ENCODE measurements at places on chromosomes 3 and 15.

DNA sequence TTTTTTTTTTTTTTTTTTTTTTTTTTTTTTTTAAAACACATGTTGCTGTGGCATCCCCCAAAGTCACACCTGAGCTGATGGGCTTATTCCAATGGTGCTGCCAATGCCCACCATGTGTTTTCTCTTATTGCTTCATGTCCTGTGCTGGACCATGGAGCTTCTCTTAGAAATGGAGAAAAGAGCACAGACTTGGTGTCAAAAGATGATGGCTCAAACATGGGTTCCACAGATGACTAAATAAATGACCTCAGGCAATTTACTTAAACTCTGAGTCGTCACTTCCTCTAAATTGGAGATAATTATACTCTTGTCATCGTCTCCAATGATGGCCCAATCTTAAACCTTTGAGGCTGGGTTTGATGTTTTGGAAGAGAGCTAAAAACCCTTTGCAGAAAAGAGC lies 28.1 kb downstream of the CHST2 start:
- DNase-seq: no peak

GRCh38 chr3:189766416-189766815 lies 135.2 kb downstream of the TP63 start:
- no peak for DNase-seq

DNA sequence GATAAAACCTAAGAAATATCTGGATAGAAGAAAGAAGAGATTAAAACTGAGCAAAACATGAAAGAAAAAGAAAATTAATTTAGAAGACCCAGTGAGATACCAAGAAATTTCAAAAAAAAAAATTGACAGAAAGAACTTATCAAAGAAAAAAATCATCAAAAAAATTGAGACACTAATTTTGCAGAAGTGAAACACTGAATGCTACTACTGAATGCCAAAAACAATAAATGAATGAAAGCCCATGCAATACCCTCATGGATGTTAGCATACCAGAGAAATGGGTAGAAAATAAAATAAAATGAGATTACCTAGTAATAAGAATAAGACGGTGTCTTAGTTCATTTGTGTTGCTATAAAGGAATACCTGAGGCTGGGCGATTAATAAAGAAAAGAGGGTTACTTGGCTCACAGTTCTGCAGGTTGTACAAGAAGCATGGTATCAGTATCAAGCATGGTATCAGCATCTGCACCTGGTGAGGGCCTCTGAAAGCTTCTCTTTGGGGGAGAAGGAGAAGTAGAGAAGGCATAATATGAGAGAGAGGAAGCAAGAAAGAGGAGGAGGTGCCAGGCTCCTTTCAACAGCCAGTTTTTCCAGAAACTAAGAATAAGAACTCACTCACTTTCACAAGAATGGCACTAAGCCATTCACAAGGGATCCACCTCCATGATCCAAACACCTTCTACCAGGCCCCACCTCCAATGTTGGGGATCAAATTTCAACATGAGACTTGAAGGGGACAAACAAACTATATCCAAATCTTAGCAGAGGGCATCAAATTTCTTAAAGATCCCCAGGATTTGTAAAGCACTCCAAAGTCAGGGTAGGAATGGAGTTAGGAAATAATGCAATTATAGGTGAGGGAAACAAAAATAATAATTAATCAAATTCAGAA lies 73.2 kb downstream of the BTLA start:
- no peak for DNase-seq

DNA sequence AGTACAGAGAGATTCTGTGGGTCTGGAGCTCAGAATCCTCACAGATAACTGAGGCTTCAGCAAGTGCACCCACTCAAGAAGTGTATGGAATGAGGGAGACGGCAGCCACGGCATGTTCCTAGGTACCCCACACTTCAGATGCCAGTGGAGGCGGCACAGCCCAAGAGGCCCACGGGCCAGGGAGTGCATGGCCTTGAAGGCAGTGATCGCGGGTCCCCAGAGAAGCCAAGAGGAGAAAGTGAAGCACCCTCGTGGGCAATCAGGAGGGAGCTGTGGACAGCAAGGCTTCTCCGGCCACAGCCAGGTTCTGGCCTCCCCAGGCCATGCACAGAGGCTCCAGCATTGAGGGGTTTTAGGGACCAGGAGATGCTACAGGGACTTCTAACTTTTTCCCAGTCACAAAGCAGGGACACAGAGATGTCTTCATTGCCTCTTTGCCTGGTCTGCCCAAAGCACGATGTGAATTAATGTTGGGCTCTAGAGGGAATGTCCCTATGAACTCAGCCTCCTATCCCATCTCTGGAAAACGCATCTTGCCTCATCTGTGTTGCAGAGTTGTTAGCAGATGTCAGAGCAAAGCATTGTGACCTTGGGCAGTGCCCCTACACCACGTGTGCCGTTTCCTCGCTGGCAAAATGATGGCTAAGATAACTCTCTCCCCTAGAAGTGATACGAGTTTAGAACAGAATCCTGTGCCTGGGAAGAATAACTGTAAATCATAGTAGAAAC lies 2.6 kb upstream of the MAP6D1 start:
- no peak for DNase-seq

GRCh38 chr15:28933710-28934445 lies 48.1 kb downstream of the APBA2 start:
- no peak for DNase-seq

- DNase-seq: no peak
These were observed 37.0 kb upstream of the CGNL1 start for GRCh38 chr15:57339321-57339720.

GRCh38 chr3:188689101-188689574 lies 482.6 kb upstream of the TPRG1 start:
- no peak for DNase-seq

DNA sequence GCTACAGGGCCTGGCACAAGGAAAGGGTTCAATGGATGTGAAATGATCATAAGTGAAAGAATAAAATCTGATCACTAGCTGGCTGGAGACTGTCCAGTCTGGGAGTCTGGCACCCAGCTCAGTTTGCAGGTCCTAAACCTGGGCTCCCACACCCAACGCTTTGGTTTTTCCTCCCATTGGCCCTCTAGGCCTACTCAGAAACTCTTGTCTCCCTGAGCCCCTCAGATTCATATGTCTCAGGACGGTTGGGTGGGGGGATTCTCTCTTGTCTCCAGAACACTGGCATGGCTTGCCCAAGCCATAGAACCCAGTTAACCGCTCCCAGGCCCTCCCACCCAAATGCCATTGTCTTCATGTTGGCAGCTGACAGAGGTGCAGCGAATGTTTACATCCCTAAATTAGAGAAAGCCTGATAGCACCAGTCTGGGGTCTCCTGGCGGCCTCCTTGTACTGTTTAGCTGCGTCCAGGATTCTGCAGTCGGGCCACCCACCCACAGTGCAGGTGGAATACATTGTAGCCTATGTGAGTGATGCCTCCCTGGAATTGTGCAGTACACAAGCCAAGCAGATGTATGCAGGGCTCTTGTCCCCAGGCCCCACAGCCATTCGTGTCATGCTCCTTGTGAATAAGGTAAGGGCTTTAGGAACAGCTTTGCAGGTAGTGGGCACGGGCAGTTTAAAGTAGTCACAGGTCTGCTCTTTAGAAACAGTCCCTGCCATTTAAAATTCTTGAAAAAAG lies 266.3 kb downstream of the XXYLT1 start:
- no peak for DNase-seq

- DNase-seq: no peak
These were observed 22.6 kb upstream of the TNFAIP8L3 start for GRCh38 chr15:51117270-51117669.

- no peak for DNase-seq
These were observed 30.9 kb downstream of the PIAS1 start for GRCh38 chr15:68085052-68085451.

GRCh38 chr3:106013971-106014370 lies 145.2 kb upstream of the CBLB start:
- DNase-seq: no peak

DNA sequence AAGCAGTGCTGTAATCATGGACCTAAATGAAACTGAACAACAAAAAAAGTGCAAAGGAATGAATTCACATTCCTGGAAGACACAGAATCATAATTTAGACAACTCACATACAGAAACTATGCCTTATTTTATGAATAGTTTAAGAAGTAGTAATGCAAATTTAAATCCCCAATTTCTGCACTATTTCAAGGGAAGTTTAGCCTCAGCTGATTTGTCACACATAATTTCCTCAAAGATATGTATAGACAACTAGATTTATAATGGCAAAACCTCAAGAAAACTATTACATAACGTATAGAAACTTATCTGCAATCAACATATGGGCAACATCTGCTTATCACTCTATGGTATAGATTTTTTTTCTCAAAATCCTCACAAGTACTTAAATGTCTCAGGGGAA lies 7.8 kb upstream of the PTX3 start:
- DNase-seq: no peak

- no peak for DNase-seq
These were observed 474.6 kb upstream of the TPRG1 start for GRCh38 chr3:188697127-188697526.

DNA sequence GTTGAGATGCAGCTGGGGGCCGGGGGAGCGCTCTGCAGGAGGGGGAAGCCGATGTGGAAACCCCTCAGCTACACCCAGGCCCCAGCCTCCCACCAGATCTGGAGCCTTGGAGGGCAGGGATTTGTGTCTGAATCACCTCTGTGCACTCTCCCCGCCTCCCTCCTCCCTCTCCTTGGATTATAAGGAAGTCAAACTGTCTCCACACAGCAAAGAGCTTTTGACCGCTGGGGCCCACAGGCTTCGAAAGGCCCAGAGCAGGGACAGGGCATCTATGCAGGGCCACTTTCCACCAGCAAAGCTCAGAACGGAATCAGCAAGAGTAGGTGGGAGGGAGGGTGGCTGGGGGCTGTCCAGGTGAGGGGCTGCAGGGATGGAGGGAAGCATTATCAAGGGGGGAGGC lies 68.9 kb downstream of the IQSEC1 start:
- DNase-seq: no peak

DNA sequence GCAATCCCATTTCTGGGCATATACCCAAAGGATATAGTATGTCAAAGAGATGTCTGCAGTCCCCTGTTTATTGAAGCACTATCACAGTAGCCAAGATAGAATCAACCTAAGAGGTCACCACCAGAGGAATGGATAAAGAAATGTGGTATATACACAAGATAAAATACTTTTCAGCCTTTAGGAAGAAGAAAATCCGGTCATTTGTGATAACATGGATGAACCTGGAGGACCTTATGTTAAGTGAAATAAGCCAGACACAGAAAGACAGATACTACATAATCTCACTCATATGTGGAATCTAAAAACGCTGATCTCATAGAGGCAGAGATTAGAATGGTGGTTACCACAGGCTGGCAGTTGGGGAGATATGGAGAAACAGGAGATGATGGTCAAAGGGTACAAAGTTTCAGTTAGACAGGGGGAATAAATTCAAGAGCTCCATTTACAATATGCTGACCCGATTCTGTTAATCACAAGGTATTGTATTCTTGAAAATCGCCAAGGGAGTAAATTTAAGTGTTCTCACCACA lies 195.8 kb downstream of the MTHFS start:
- DNase-seq: no peak

- DNase-seq: no peak
These were observed 158.7 kb downstream of the CGGBP1 start for GRCh38 chr3:87900061-87900460.

DNA sequence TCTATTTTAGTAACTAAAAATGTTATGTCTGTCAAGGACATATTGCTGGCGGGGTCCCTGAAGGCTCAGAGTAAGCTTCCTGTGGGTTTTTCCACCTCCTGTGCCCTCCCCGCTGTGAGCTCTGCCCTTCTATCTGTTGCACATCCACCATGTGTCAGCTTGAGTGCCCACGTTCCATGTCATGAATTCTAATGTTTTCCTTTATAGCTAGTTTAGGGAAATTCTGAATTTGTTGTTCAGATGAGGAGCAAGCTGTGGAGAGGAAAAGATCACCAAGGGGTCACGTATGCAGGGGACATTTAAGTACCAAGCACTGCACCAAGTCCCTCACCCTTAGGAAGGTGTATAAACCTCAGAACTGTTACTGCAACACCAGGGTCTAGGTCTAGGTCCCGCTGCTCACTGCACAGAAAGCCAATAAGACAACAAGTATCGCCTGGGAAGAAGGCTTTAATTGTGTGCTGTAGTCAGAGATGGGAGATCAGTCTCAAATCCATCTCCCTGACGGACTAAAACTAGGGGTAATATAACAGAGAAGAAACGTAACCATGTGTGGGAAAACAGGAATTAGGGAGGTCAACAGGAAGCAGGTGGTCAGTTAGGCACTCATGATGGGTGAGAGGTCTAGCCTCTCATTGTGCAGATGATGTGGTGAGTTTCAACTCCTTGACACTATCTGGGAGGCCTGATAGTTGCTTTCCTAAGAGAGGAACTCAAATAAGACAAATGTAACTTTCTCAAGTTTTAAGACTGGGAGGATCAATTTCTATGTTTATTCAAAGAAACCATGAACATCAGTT lies 9.7 kb downstream of the GP9 start:
- no peak for DNase-seq

DNA sequence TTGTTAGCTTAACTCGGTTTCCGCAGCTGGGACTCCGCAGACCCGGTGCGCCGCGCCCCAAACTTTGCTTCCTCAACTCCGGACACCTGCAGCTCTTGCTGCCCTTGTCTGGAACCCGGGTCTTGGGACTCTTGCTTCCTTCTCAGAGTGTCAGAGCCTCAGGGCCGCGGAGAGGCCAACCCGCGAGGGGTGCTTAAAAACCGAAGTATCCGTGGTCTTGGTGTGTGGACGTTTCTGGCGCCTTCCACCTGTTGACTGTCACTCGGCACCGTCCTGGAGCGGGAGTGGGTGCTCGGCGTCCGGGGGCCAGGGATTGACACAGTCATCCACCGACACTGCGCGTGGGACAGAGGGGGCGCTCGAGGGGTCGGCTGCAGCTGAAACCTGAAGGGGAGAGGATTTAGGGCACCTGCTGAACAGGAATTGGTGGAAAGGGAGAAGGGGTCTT lies 386 bp downstream of the SQOR start:
- peak; percentile 33 for DNase-seq

DNA sequence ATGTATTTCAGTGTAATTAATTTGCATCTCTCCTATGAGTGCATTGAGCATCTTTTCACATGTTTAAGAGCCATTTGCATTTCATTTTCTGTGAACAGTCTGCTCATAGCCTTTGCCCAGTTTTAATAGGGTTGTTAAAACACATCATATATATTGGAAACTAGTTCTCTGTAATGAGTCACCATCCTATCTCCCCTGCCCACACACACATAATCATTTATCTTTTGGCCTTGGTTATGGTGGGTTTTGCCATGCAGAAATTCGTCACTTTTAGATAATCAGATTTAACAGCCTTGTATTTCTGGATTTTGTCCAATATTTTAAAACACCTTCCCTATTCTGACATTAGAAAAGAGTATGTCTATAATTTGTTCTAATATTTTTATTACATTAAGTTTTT lies 11.9 kb upstream of the CHRM5 start:
- DNase-seq: no peak

DNA sequence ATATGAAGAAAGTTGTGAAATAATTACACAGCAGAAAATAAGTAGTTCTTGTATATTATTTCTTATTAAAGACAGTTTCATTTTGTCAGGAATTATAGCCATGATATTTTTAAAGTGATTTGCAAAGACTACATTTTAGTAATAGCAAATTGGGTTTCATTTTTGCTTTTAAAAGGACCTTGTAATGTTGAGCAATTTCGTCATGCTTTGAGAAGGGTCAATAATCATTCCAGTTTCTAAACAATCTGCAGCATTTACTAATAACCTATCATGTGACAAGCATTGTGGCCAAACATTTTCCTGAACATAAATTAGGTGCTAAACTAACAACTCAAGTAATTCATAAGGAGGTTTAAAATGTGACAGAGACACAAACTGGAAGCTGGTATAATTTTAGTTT lies 214.4 kb upstream of the CBLB start:
- DNase-seq: no peak

All from stimulated activated CD8-positive, alpha-beta memory T cell treated with anti-CD3 and anti-CD28 coated beads, Interleukin-7, amount 100 ng/mL, for 24 hours (primary cell).